NCI-H1930 (cell line): ENCODE measurements at places on chromosomes 5 and 9.

GRCh38 chr9:82363198-82363597 lies 374.6 kb downstream of the SPATA31D1 start:
- DNase-seq: peak; percentile 73

GRCh38 chr5:96855031-96855872 lies 21.0 kb upstream of the ERAP2 start:
- no peak for DNase-seq

GRCh38 chr9:109893241-109893640 lies 113.2 kb downstream of the PALM2AKAP2 start:
- no peak for DNase-seq

GRCh38 chr5:151499501-151500035 lies 52.2 kb downstream of the SLC36A1 start:
- no peak for DNase-seq

DNA sequence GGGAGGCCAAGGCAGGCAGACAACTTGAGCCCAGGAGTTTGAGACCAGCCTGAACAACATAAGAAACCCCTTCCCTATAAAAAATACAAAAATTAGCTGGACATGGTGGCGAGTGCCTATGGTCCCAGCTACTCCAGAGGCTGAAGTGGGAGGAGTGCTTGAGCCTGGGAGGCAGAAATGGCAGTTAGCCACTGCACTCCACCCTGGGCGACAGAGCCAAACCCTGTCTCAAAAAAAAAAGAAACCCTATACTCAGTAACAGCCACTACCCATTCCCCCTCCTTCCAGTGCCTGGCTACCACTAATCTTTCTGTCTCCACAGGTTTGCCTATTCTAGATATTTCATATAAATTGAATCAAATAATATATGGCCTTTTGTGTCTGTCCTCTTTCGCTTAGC lies 14.3 kb upstream of the SIL1 start:
- no peak for DNase-seq

GRCh38 chr5:116242343-116242742 lies 157.5 kb downstream of the COMMD10 start:
- DNase-seq: no peak

DNA sequence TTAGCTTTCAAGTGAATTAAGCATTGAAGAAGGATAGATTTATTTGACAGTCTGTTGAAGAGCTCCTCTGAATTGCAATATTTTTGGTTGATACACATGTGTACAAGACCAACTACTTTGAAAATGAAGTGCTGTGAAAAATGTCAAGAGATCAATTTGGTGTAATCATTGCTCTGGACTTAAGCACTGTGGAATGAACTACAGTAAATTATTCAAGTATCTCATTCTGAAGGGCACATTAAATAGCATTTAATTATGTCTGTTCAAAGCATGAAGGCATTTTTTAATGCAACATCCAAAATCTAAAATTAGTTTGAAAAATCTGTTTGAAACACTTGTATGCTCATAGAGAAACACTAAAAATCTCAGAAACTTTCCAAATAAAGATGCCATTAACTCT lies 107.5 kb downstream of the CDH18 start:
- DNase-seq: no peak

GRCh38 chr5:177496727-177497291 lies 595 bp downstream of the PDLIM7 start:
- peak; percentile 47 for DNase-seq

DNA sequence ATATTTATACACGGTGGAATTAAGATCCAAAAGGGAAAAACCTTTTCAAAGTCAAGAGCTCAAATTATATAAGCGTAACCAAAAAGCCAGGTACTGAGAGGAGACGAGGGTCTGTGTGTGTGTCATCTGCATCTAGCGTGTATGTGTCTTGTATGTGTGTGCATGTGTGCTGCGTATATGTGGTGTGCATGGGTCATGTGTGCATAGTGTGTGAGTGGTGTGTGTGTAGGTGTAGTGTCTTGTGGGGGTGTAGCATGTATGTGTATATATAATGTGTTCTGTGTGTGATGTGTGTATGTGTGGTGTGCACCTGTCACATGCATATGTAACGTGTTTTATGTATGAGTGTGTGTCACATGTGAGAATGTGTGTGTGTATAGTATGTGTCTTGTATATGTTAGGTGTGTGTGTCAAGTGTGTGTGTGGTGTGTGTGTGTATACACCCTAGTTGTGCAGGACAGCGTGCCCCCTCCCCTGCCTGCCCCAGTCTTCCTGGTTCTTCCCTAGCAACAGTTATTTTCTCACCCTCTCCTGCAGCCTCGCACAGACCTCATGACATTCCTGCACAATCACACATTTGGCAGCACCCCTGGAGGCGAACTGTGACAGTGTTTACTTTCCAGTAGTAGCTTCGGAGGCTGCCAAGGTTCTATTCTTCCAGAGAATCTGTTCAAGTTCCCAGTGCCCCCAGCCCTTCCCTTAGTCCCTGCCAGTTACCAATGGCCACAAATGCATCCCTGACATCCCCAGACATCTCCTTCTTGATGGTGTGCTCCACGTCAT lies 27.1 kb upstream of the TNIP1 start:
- no peak for DNase-seq

DNA sequence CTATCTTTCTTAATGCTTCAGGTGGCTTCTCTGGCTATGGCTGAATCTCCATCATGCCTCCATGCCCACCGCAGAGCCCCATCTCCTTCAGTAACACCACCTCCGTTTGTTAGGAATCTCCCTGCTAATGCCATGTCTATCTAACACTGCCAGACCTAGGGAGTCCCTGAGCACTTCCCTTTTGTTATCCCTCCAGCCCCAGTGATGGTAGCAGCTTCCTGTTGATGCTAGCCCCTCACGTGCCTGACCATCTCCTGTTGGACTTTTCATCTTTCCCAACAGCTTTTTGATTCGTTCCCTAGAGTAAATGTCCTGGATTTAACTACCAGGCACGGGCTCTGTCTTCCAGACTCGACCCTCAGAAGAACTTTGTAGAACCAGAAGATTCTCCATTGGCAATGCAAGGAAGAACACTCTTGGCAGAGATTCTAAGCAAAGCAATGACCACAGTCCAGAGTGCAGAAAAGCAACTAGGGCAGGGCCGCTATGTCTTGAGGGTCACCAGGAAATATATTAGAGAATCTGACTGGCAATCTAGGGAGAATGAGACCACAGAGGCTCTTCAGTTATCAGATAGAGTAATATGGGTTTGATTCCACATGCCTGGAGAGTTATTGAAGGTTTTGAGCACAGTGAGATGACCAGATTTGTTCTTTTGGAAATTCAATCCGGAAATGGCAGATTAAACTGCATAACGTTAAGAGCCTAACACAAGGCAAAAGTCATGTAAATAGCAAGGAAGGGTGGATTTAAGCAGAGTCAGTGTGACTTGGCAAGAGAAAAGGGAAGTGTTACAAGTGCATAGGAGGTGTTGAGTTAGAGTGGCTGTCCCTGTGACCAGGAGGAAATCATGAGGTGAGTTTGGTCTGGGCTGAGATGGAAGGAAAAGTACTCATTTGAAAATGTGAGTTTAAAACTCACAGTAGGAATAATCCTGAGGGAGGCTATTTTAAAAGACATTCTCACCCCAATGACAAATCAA lies 555.2 kb downstream of the ACTL7B start:
- DNase-seq: no peak

DNA sequence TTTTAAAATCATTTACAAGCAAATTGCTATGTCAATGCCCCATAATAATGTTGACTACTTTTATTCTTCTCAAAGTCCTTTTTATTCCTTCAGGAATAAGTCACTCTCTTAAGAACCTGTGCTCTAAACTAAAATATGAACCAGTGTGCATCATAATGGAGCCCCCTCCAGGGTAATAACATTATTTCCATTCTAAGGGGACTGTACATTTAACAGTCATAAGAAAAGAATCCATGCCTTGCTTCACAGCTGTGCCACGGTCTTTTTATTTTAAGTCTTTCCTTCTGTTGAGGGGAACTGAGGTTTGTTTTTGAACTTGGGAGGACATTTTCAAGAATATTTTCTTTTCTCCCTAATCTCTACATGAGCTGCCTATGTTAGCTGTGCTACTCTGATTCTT lies 297.6 kb downstream of the MAN2A1 start:
- DNase-seq: no peak

DNA sequence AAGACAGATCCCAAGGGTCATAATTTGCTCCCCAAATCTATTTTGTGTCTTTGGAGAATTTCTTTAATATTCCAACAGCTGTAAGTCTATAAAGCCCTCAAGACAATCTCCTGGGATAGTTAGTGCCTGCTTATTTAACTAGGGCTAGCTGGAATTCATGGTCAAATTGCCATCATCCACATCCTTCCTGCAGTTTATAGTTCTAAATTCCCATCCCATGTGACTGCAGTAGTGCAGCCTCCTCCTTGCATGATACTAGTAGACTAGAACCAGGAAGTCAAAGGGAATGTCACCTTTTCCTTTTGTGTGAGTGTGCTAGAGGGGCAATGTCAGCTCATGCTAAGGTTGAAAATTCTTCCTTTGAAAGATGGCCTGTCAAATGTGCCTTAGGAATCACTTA lies 214.8 kb upstream of the PIK3R1 start:
- DNase-seq: no peak

GRCh38 chr5:174531782-174532191 lies 192.6 kb upstream of the MSX2 start:
- no peak for DNase-seq
